ENCODE measurements at places on chromosomes 2 and 18. TPM values are rescaled to one million over a fixed set of nuclear protein-coding genes. Genes with fewer than 3 reads are reported as not detected.

- no peaks in the 10 kb centered on the region for H3K4me1 ChIP-seq
- no peaks in the 10 kb centered on the region for H3K27me3 ChIP-seq
- DNase-seq, result no peak
- H3K4me3 ChIP-seq, result no peak overlapping the region
- no peaks in the 10 kb centered on the region for H3K36me3 ChIP-seq
- H3K27ac ChIP-seq, result no peak overlapping the region
Measured at GRCh38 chr18:55566456-55566935, 21.5 kb downstream of the TCF4 start.

- H3K27me3 ChIP-seq, result no peaks in the 10 kb centered on the region
- H3K4me1 ChIP-seq, result peaks cover 26% of the 10 kb centered on the region
- no peaks in the 10 kb centered on the region for H3K36me3 ChIP-seq
- peak overlapping the region; percentile 90 for H3K4me3 ChIP-seq
- H3K27ac ChIP-seq, result no peak overlapping the region
Measured at GRCh38 chr2:238286987-238287736, 1.2 kb downstream of the PER2 start.

DNA sequence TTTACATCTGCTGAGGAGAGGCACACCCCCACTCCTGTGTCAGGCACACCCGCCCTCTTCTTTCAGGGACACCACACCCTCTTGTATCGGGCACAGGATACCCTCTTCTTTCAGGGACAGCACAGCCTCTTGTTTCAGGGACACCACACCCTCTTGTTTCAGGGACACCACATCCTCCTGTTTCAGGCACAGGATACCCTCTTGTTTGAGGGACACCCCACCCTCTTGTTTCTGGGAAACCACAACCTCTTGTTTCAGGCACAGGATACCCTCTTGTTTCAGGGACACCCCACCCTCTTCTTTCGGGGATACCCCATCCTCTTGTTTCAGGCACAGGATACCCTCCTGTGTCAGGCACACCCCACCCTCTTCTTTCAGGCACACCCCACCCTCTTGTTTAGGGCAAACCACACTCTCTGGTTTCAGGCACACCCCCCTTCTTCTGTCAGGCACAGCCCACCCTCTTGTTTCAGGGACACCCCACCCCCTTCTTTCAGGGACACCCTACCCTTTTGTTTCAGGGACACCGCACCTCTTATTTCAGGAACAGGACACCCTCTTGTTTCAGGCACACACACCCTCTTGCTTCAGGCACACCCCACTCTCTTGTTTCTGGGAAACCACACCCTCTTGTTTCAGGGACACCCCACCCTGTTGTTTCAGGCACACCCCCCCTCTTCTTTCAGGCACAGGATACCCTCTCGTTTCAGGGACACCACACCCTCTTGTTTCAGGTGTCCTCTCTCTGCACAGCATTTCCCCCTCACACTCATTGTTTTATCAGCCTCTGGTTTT, 96.2 kb downstream of the TPO start:
- H3K36me3 ChIP-seq, result no peaks in the 10 kb centered on the region
- no peak overlapping the region for H3K27ac ChIP-seq
- H3K4me3 ChIP-seq, result no peak overlapping the region
- H3K4me1 ChIP-seq, result no peaks in the 10 kb centered on the region

DNA sequence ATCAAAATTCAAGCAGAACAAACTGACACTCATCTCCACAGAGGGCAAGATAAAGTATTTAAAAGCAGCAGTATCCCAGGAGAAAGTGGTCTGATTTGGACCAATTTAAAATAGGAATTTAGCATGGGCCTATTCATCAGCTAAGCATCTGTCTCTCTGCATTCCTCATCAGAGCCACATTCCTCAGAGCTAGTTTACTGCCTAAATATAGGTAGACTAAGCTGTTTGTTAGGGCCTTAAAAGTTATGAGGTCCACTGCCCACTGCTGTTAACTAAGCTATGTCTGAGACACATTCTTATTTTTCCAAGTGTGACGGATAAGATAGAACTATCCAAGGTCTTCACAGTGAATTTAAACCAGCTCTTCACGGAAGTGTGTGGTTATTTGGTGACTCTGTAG, 17.6 kb downstream of the NEB start:
- H3K27me3 ChIP-seq, result no peaks in the 10 kb centered on the region
- no peaks in the 10 kb centered on the region for H3K36me3 ChIP-seq

GRCh38 chr18:29749704-29750103, 1292.8 kb downstream of the DSC3 start:
- no peak overlapping the region for H3K27ac ChIP-seq
- H3K4me1 ChIP-seq, result no peaks in the 10 kb centered on the region

- no peaks in the 10 kb centered on the region for H3K36me3 ChIP-seq
- no peak overlapping the region for H3K4me3 ChIP-seq
- H3K27ac ChIP-seq, result no peak overlapping the region
- H3K27me3 ChIP-seq, result no peaks in the 10 kb centered on the region
- peaks cover 27% of the 10 kb centered on the region for H3K4me1 ChIP-seq
- DNase-seq, result no peak
Measured at GRCh38 chr2:73979686-73980085, 5.0 kb upstream of the TET3 start.

GRCh38 chr2:111952871-111953452, 54.6 kb downstream of the MERTK start:
- DNase-seq, result no peak
- no peaks in the 10 kb centered on the region for H3K27me3 ChIP-seq
- H3K36me3 ChIP-seq, result peaks cover 3% of the 10 kb centered on the region
- no peaks in the 10 kb centered on the region for H3K4me1 ChIP-seq

DNA sequence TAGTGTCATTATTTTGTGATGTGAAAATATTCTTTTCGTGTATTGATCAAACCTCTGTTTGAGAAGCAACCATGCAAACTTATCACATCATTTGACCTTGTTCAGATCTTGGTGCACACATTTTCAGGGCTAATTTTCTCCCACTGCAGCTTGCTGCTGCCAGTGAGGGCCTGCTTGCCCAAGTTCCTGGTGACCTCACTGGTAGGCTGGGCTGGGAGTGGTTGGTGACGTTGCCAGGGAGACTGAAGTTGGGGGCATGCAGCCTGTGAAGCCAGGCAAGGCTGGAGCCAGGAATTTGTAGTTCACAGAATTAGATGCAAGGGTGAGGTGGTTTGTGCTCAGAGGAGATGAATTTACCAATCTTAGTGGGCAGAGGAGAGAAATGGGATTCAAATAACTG, 38.5 kb downstream of the PARD3B start:
- no peaks in the 10 kb centered on the region for H3K27me3 ChIP-seq
- no peak for DNase-seq
- H3K4me1 ChIP-seq, result no peaks in the 10 kb centered on the region
- no peak overlapping the region for H3K27ac ChIP-seq
- H3K4me3 ChIP-seq, result no peak overlapping the region

DNA sequence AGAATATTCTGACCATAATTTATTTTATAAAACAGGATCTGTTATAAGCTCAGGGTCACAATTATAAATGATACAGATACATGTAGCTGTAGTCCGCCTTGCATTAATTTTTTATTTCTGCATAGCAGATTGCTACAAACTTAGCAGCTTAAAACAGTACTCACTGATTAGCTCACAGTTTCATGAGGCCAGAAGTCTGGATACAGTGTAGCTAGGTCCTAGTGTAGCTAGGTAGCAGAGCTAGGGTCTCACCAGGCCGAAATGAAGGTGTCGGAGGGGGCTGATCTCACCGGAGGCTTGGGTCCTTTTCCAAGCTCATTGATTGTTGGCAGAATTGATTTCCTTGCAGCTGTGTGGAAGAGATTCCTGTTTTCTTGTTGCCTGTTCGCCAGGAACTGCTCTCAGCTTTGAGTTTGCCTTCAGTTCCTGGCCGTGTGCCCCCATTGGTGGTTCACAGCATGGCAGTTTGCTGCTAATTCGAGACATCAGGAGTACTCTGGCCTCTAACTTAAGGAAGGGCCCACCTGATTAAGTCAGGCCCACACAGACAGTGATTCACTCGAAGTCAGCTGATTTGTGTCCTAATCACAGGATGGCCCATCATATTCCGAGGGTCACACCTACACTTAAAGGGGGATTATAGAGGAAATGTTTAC, 18.4 kb downstream of the NAPG start:
- no peaks in the 10 kb centered on the region for H3K27me3 ChIP-seq
- no peaks in the 10 kb centered on the region for H3K4me1 ChIP-seq
- H3K36me3 ChIP-seq, result peaks cover 85% of the 10 kb centered on the region
- peak; percentile 19 for DNase-seq

DNA sequence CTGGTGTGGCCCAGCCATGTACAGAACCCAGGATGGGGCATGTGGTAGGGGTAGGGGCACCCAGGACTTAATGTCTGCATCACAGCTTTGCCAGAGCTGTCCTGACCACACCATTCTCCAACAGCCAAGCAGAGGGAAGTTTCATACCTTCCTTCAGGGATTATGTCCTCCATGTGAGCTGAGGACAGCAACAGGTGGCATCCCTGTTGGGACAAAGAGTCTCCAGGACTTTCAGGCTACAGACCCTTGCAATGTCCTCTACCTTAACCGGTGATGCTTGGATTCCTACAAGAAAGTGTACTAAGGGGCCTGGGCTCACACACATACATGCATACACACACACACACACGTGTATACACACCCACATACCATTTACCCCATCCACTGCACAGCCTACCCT, 227.0 kb upstream of the SIX2 start:
- H3K27me3 ChIP-seq, result peaks cover 2% of the 10 kb centered on the region
- H3K4me3 ChIP-seq, result no peak overlapping the region
- no peaks in the 10 kb centered on the region for H3K4me1 ChIP-seq
- H3K36me3 ChIP-seq, result no peaks in the 10 kb centered on the region

DNA sequence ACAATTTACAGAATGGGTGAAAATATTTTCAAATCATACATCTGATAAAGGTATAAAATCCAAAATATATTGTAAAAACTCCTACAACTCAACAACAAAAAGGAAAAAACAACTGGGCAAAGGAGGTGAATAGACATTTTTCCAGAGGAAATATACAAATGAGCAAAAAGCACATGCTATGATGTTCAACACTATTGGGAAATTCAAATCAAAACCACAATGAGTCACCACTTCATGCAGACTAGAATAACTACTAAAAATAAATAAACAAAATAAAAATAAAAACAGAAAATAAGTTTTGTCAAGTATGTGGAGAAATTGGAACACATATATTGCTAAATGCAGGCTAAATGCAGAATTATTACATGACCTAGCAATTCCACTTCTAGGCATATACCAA, 120.9 kb downstream of the FSIP2 start:
- H3K36me3 ChIP-seq, result no peaks in the 10 kb centered on the region

DNA sequence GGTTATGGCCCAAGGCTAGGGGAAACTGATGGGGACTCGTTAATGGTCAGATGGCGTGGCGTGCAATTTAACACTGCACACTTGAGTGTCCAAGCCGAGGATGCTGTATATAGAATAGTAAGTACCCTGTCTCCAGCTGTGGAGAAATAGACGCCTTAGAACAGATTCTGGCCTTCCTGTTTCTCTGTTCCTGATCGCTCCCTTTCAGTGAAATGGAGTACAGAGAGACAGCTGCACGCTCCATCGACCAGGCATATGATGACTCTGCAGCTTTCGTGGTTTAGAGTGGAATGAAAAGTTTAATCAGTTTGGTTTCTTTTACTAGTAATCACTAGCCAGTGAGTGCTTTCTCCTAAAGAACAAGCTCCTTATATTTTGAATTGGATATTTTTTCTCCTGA, 213.4 kb downstream of the NEDD4L start:
- no peak for DNase-seq
- H3K4me3 ChIP-seq, result no peak overlapping the region
- no peaks in the 10 kb centered on the region for H3K36me3 ChIP-seq
- H3K27me3 ChIP-seq, result no peaks in the 10 kb centered on the region
- no peaks in the 10 kb centered on the region for H3K4me1 ChIP-seq

DNA sequence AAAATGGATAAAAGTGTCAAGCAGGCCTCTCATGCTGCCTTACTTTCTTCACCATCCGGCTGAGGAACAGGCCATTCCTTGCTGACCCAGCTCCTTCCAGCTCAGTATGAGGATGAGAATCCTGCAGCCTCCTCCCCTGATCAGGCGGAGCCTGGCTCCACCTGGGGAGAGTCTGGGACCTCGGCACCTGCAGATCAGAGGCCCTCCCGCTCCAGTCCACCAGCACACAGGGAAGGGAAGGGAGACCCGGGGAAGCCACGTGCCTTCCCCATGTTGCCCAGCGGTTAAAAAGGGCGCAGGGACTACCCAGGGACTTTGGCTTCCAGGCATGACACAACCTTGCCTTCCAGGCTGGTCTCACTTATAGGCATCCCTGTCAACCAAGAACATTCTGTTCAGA, 172.0 kb downstream of the NDUFA10 start:
- H3K27me3 ChIP-seq, result peaks cover 4% of the 10 kb centered on the region
- no peak overlapping the region for H3K4me3 ChIP-seq
- no peak for DNase-seq
- no peaks in the 10 kb centered on the region for H3K36me3 ChIP-seq
- H3K27ac ChIP-seq, result no peak overlapping the region

GRCh38 chr2:191560411-191560980, 117.4 kb upstream of the NABP1 start:
- no peaks in the 10 kb centered on the region for H3K36me3 ChIP-seq
- H3K4me3 ChIP-seq, result no peak overlapping the region
- H3K4me1 ChIP-seq, result peaks cover 1% of the 10 kb centered on the region
- no peaks in the 10 kb centered on the region for H3K27me3 ChIP-seq
- no peak for DNase-seq
- no peak overlapping the region for H3K27ac ChIP-seq

GRCh38 chr2:208311321-208311720, 45.3 kb downstream of the PIKFYVE start:
- DNase-seq, result no peak
- no peak overlapping the region for H3K27ac ChIP-seq
- H3K36me3 ChIP-seq, result peaks cover 10% of the 10 kb centered on the region
- no peaks in the 10 kb centered on the region for H3K4me1 ChIP-seq
- no peaks in the 10 kb centered on the region for H3K27me3 ChIP-seq

DNA sequence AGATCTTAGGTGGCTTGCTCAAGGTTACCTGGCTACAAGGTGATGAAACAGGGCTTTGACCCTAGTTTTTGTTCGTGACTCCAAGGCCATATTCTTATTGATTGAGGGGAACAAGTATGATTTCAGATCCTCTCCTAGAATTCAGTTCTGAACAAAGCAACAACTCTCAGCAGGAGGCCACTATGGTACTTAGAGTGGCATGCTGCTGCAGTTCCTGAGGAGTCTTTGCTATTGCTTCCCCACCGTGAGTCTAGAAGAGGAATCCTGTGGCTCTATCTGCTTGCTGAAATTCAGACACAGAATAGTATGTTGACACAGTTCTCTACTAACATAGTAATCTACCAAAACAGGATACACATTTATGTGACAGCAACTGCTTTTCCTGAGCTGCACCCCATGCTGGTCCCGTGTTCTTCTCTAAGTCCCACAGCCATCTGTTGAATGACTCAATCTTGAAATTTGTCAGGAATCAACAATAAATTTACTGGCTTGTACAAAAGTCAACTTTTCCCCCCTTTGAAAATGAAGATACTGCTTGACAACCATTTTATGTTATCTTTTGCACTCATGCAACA, 4.1 kb downstream of the TGFBRAP1 start:
- H3K4me3 ChIP-seq, result no peak overlapping the region
- peak; percentile 74 for DNase-seq
- peaks cover 25% of the 10 kb centered on the region for H3K4me1 ChIP-seq
- H3K27me3 ChIP-seq, result no peaks in the 10 kb centered on the region

GRCh38 chr2:224796695-224797305, 80.6 kb upstream of the CCDC195 start:
- H3K27me3 ChIP-seq, result no peaks in the 10 kb centered on the region
- no peak overlapping the region for H3K4me3 ChIP-seq
- H3K4me1 ChIP-seq, result no peaks in the 10 kb centered on the region

STARD6 gene
- not detected for total RNA-seq

NPHP1 gene
- total RNA-seq, result 4.5 TPM

ABCB11 gene
- not detected for total RNA-seq

FSIP2 gene
- total RNA-seq, result 0.15 TPM

NCKAP5 gene
- total RNA-seq, result 33.1 TPM

RTKN gene
- 29.6 TPM for total RNA-seq

STPG4 gene
- total RNA-seq, result 0.75 TPM

INHA gene
- total RNA-seq, result not detected

POTEJ gene
- not detected for total RNA-seq

ZNF385B gene
- not detected for total RNA-seq

RAB6D gene
- not detected for total RNA-seq
